SW 1271 (cell line): ENCODE measurements at places on chromosomes 6 and 20.

GRCh38 chr6:36815962-36816735 is 23.1 kb downstream of the CPNE5 start:
- DNase-seq: no peak

DNA sequence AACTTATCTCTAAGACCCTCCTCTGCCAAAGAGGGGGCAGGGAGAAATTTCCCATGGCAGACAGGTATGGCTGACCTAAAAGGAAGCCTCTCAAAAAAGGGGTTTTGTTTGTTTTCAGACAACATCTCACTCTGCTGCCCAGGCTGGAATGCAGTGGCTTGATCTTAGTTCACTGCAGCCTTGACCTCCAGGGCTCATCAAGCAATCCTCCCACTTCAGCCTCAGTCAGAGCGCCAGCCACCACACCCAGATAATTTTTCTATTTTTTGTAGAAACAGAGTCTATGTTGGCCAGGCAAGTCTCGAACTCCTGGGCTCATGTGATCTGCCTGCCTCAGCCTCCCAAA is 3.8 kb downstream of the EZR start:
- no peak for DNase-seq

GRCh38 chr20:53001498-53002301 is 29.5 kb downstream of the TSHZ2 start:
- DNase-seq: no peak

GRCh38 chr6:151963001-151963400 is 155.5 kb downstream of the ESR1 start:
- DNase-seq: no peak

DNA sequence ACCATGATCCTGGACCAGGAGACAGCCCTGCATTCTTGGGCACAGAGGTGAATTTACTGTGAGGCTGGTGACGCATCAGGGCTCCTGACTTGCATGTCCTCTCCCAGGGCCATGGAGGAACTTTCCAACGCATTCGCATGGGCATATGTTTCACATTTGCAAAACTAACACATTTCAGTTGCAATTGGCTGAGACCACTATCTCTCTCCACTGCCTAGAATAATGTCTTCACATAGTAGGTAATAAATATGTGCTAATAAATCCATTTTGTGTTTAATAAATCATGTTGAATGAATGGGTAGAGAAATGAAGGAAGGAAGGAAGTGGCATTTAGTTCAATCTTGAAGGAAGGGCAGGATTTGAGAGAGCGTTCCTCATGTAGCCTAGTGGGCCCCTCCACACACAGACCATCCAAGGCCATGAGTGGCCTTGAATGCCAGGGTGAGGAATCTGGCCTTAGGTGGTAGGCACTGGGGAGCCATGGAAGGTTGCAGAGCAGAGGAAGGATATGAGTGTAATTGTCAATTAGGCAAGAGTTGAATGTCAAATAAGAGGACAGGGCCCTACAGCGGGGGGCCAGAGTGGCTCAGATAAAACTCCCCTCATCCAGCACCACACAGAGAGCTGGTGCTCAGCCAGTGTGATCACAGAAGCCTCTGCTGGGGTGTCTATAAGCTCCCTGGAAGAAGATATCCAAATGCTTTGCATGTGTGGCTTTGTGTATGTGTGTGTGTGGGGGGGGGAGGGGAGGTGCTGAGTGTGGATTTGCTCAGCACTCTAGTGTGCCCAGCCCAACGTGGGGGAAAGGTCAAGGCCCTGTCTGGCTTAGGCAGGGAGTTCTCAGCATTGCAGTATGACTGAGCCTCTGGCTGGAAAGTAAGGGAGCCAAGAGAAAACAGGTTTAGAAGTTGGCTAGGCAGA is 30.9 kb upstream of the CCN5 start:
- no peak for DNase-seq

GRCh38 chr20:57638895-57639236 is 18.6 kb upstream of the ZBP1 start:
- no peak for DNase-seq

DNA sequence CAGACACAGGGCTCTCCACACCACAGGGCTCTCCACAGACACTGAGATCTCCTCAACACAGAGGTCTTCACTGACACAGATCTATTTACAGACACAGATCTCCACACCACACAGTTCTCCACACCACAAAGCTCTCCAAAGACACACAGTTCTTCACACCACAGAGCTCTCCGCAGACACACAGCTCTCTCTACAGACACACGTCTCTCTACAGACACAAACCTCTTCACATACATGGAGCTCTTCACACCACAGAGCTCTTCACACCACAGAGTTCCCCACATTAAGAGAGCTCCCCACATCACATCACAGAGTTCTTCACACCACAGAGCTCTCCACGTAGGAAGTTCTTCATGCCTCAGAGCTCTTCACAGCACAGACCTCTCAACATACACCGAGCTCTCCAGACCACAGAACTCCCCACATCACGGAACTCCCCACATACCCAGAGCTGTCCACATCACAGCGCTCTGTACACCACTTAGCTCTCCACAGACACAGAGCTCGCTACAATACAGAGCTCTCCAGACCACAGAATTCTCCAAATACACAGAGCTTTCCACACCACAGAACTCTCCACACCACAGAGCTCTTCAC is 53.9 kb downstream of the ERMARD start:
- DNase-seq: no peak
